ENCODE measurements at places on chromosomes 7 and 10. TPM values are rescaled to one million over a fixed set of nuclear protein-coding genes. Genes with fewer than 3 reads are reported as not detected.

Gene UCMA
- total RNA-seq = not detected

Gene PLXNA4
- total RNA-seq = not detected

Gene VWDE
- total RNA-seq = 0.12 TPM

Gene SLC39A12
- not detected for total RNA-seq

Gene LRGUK
- total RNA-seq = 0.06 TPM

Gene INA
- total RNA-seq = 18.4 TPM

Gene TECTB
- total RNA-seq = not detected

Gene SSC4D
- total RNA-seq = 1.2 TPM

Gene TCF7L2
- 5.4 TPM for total RNA-seq

Gene NANOS1
- total RNA-seq = 3.9 TPM

Gene ANXA8
- total RNA-seq = 1.4 TPM

Gene LRRD1
- not detected for total RNA-seq

Gene MOGAT3
- not detected for total RNA-seq

Gene FOXP2
- total RNA-seq = 0.06 TPM

Gene APBB1IP
- total RNA-seq = 1.6 TPM

Gene PON1
- total RNA-seq = not detected

Gene POLR1F
- total RNA-seq = 28.1 TPM

Gene FAM25C
- total RNA-seq = not detected

Gene SPACDR
- total RNA-seq = not detected

Gene FOXI2
- not detected for total RNA-seq

Gene ZNF853
- 5.6 TPM for total RNA-seq

Gene NRCAM
- 11.0 TPM for total RNA-seq

Gene ZNF488
- total RNA-seq = 2.1 TPM

Gene CADPS2
- total RNA-seq = 5.6 TPM

Gene OR2A42
- total RNA-seq = not detected

Gene PPP1R17
- total RNA-seq = not detected

Measured in epithelial cell of proximal tubule (primary cell).